ENCODE measurements at places on chromosomes 3 and 15.

- peak; percentile 23 for DNase-seq
These were observed 127.6 kb upstream of the AZI2 start for GRCh38 chr3:28476194-28476593.

DNA sequence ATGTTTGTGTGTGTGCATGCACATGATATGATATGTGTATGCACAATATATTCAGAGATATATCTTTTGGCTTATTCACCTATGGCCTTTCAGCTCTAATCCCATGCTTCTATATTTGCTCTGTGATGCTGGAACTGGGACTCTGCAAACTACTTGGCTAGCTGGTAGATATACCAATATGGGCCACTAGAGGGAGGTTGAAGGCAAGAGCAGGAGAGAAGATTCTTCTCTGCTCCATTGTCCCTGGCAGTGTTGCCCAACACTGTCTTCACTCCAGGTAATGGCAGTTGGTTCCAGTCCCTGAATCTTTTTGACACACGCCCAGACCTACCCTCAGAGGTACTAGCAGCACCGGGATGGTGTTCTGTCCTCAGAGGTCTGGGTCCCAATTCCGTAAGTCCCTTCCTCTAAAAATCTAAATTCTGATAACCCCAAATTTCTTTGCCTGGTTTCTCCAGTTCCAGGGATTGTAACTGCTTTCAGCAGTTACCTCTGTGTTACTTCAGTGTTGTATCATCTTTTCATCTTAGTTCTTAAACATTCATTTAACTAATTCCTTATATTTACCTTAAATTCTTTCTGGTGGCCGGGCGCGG, 44.7 kb downstream of the GTPBP8 start:
- peak; percentile 36 for DNase-seq

- DNase-seq, result no peak
These were observed 50.9 kb upstream of the OSTN start for GRCh38 chr3:191148131-191148530.

GRCh38 chr3:190359813-190360212, 28.1 kb upstream of the CLDN16 start:
- no peak for DNase-seq

GRCh38 chr3:151213151-151213550, 10.1 kb upstream of the GPR171 start:
- DNase-seq, result no peak

GRCh38 chr3:116863822-116864589, 154.4 kb downstream of the TUSC7 start:
- DNase-seq, result peak; percentile 62

GRCh38 chr3:167051421-167051820, 328.7 kb downstream of the ZBBX start:
- DNase-seq, result no peak

GRCh38 chr3:120440001-120440703, 10.6 kb downstream of the FSTL1 start:
- DNase-seq, result no peak

All from globus pallidus (tissue), 1 donor.